ENCODE measurements at places on chromosomes 16 and 17. TPM values are rescaled to one million over a fixed set of nuclear protein-coding genes. Genes with fewer than 3 reads are reported as not detected.

GRCh38 chr17:21368545-21369246 lies 7.5 kb upstream of the KCNJ12 start:
- DNase-seq, result no peak

DNA sequence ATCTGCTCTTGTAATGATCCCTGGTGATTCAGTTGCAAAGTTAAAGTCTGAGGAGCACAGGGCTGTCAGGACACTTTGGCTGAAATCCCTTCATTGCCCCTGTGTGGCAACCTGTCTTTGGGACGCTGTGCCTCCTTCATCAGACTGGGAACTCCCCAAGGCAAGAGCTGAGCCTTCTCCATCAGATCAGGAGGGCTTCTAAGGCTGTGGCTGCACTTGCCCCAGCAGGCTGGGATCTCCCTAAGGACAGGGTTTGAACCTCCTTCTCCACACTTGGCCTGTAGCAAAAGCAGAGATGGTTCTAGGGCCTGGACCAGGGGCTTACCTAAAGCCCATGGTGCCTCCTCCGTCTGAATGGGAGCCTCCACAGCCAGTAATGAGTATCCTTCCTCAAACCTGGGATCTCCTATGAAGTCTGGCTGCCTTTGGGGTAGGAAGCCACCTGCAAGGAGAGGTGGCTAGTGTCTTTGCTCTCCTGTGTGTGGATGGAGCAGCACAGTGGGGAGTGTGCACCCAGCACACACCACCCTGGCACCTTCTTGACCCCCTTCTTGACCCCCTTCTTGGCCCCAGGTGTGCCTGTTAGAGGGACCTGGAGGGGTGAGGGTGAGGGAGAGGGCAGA lies 79.0 kb upstream of the NKD1 start:
- no peak for DNase-seq

DNA sequence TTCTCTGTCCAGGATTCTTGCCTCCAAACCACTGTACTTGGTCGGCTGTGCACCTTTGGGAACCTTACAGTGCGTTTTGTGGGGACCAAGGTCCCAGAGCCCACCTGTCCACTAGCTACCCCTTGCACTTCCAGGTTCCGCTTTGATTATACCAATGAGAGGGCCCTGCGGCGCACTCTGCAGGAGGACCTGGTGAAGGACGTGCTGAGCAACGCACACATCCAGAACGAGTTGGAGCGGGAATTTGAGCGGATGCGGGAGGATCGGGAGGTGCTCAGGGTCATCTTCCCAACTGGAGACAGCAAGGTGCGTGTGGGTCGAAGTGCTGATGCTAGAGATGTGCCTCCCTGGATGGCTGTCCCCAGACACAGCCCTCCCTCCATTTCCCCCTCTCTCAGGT lies 18.8 kb downstream of the POLR2A start:
- DNase-seq, result no peak

Gene SHCBP1
- 0.92 TPM for total RNA-seq

Measured in mucosa of gallbladder (tissue), 1 donor.